Activated CD4-positive, alpha-beta T cell treated with anti-CD3 and anti-CD28 coated beads for 24 hours (primary cell): ENCODE measurements at places on chromosomes 3 and 15.

DNA sequence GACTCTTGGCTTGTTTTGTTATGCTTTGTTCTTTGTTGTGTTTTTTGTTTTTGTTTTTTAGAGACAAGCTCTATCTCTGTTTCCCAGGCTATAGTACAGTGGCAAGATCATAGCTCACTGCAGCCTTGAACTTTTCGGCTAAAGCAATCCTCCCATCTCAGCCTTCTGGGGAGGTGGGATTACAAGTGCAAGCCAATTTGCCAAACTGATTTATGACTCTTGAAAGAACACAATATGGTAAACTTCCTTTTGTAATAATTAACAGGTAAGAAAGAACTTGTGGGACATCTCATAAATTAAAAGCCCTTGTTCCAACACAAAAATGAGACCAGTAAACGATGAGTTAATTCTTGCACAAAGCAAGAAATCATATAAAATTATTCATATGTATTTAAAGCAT is 476.3 kb downstream of the MAGI1 start:
- DNase-seq = no peak

DNA sequence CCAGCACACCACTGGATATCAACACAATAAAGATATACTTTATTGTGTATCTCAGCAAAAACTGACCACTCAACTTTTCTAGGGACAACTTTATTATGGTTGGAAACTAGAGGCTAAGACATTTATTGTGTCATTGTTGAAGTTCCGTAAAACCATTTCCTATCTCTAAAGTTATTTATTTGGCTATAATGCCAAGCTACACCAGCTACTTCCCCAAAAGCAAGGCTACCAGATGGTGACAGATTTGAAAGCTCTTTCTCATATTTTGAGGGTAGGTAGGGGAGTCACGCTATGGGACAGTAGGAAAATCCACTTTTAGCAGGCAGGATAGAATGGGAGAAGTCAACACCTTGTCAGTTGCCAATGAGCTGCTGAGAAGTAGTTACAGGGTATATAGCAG is 834.6 kb upstream of the CFAP20DC start:
- DNase-seq = no peak

GRCh38 chr3:190696777-190697501 is 165.6 kb downstream of the GMNC start:
- DNase-seq = no peak

DNA sequence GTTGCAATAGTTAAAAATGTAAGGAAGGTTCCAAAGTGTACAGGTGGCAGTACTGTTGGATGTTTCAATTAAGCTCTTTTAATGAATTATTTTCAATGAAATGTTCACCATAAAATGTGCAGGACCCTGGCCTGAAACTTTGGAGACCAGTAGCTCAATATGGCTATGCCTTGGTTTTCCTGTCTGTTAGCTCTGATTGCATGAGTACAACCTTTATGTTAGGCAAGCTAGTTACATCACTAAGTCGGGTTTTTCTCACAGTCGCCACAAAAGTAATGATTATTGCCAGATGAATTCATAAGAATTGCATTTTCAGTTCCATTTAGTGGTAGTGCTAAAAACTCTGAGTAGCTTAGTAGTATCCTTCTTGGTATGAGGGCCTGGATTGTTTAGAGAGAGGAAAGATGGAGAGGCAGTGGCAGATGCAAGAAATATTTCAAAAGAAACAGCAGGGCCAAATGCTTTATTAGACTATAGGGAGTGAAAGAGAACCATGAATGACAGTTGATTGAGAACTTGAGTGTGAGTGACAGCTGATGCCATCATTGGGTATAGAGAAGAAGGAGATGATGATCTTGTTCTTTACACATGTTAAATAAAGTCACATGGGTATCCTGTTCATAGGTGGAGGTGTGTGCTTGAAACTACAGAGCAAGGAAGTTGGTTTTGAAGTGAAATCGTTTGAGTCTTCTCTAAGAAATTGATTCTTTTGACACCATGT is 109.5 kb downstream of the AKAP13 start:
- no peak for DNase-seq

DNA sequence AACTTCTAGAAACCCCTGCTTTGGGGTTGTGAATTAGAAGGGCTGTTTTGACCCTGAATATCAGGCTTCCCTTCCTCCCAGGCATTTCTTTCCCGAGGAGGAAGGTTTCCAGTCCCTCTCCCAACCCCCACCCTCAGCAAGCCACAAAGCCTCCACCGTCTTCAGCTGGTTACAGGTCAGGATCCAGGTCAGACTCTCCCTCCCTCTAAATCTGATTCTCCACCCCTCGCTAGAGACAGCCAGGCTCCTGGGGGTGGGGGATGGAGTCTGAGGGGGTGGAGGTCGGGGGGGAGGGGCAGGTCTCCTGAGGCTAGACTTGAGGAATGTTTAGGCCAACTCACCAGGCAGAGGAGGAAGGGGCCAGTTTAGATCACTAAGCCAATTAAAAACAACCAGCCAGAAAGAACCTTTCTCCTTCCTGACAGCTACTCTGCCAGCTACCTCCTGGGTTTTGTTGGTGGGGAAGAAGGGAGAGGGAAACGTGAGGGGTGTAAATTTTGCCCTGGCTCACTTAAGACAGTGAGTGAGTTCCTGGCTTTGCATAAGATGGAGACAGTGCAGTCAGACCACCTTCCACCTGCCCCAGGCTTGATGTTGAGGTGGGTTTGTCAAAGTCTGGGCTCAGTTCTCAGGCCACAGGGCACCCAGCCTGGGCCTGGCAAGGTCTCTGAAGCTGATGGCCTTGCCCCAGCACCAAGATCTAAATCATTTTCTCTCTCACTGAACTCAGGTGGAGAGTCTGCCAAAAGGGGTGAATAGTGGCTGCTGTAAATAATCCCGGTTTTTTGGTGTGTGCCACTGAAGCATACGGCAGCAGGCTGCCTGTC is 19.5 kb downstream of the BMF start:
- DNase-seq = no peak

DNA sequence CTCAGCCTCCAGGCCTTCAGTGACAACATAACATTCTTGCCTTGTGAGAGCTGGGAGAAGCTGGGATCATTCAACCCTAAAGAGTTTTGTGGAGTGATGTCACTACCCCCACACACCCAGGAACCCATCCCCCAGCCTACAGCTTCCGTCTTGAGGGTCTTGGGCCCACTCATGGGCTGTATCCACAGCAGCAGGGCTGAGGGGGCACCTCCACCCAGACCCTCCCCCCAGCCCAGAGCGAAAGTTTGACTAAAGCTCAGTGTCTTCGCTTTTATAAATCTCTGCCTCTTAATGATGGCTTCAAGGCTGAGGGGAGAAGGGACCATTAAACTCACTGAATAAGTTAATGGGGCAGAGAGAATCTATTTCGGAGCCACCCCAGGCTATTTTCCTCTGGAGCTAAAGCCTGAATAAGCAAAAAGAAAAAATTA is 23.8 kb downstream of the NTRK3 start:
- DNase-seq = no peak

- DNase-seq = no peak
Measured at GRCh38 chr3:58899159-58899952, 150.5 kb downstream of the CFAP20DC start.
